Renal cortex interstitium (tissue), 15 donors: ENCODE measurements at places on chromosomes 13 and 19. TPM values are rescaled to one million over a fixed set of nuclear protein-coding genes. Genes with fewer than 3 reads are reported as not detected.

The MAMSTR gene
- polyA plus RNA-seq, result 7.3 TPM

The SOX1 gene
- polyA plus RNA-seq, result not detected

The RFC3 gene
- 21.7 TPM for polyA plus RNA-seq

The PEX11G gene
- 6.0 TPM for polyA plus RNA-seq

The ZFP28 gene
- polyA plus RNA-seq, result 13.6 TPM

The LIN37 gene
- polyA plus RNA-seq, result 12.5 TPM

The EBI3 gene
- 0.54 TPM for polyA plus RNA-seq

GRCh38 chr13:112876305-112877000 lies 92.6 kb upstream of the MCF2L start:
- DNase-seq, result no peak

DNA sequence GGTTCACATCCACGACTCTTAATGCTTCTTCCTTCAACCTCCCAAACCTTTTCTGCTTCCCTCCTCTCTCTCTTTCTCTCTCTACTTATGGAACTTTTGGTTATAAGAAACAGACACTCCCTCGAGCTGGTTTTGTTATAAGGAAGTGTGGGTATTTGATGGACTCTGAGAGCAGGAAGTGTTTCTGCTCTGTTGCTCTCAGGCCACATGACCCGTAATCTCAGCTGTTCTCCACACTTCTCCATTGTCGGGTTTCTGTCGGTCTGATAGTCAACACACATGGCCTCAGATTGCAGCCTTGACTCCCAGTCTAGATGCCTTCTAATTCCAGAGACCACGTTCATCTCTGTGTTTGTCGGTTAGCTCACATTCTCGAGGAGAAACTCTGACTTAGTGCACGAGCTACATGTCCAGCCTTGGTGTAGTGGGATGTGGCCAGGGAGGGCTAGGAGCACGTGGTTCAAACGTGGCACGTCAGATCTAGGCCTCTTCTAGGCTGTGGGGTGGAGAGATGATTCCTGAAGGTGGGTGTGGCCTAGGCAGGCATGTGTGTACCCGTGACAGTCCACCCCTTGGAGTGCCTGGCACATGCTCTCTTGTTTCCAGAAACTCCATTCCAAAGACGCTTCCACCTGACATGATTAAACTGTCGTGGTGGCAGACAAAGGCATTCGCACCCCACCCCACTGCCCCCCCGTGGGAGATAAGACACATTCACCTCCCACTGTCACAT lies 26.3 kb downstream of the CNFN start:
- DNase-seq, result no peak

GRCh38 chr19:47625650-47626049 lies 16.7 kb downstream of the BICRA start:
- no peak for DNase-seq

- no peak for DNase-seq
These were observed 11.0 kb upstream of the ZNF492 start for GRCh38 chr19:22622901-22623840.

DNA sequence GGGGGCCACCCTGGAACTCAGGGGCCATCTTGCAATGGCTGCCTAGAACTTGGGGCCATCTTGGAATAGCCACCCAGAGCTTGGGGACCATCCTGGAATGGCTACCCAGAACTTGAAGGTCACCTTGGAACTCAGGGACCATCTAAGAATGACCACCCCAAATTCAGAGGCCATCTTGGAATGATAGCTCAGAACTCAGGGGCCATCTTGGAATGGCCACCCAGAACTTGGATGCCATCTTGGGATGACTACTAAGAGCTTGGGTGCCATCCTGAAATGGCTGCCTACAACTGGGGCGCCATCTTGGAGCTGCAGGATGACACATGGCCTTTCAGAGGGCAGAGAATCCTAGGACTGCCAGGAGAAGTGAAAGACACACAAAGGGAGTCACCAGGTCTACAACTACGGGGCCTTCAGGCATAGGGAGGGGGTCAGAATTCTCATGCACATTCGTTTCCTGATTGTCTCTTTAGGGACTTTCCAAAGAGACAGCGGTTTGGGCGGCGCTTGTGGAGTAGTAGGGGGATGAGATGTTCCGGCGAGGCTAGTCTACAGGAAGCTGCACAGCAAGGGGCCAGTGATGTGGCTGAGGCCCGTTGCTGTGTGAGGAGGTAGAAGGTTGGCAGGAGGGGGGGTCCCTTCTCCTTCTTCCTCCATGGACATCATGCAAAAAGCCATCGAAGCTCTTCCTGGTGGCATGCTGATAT lies 125.0 kb downstream of the IER2 start:
- no peak for DNase-seq

DNA sequence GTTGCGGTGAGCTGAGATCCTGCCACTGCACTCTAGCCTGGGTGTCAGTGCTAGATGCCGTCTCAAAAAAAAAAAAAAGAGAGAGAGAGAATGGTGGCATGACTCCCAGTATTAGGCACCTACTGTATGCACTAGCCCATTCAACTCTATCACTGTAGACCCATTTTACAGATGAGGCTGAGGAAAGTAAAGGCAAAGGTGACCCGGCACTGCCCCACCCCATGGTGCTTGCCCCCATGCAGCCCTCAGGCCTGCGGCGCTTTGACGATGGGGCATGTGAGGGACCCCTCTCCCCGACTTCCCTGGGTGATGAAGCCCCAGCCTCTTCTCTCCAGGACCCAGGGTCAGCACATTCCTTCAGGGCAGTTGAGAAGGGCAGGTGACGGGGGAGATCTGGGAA lies 7.3 kb downstream of the NPAS1 start:
- no peak for DNase-seq

- peak; percentile 55 for DNase-seq
These were observed 61.1 kb downstream of the ZNF431 start for GRCh38 chr19:21202865-21203494.

DNA sequence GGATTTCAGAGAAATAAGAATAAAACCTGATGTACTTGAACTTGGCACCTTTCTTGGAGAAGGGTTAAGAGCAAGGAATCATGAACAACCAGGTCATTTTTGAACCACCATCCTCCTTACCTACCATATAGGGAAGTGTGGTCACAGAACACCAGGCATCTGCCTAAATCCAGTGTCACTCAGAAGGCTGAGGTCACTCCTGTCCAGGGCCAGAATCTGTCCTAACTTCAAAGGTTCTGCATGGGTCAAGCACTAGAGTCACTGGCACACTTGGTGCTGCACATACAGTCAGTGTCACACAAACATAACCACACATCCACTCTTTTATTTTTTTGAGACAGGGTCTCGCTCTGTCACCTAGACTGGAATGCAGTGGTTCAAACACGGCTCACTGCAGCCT lies 1.6 kb downstream of the ZNF565 start:
- no peak for DNase-seq

DNA sequence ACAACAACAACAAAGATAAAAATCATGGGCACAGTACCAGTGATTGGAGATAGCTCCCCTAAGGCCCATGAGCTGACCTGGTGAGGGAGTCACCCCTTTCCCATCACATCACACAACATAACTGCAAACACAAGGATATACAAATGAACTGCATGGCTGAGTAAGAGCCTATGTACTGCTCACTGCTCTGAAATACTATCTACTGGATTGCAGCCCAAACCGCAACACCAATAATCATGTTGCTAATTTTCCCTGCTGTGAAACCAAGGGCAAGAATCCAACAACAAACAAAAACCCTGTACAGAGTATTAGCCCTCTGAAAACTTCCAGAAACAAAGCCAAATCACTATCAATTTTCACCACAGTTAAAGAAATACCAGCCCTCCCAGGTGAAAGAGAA lies 1893.2 kb downstream of the PCDH9 start:
- DNase-seq, result no peak

DNA sequence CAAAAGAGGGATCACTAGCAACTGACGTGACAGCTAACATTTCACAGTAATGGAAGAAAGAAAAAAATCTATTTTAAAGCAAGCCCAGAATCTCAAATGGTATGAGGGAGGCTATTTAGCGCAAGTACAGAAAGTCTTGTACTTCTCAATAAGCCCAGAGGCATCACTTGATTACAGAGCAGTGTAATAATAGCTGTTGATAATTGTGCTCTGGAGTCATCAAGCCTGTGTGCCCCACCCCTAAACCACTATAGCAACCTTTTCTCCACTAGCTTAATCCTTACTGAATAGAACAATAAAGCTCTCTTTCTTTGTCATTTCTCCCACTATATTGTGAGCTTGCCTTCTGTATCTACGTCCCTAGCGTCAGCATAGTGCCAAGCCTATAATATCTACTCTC lies 56.6 kb downstream of the FREM2 start:
- no peak for DNase-seq

DNA sequence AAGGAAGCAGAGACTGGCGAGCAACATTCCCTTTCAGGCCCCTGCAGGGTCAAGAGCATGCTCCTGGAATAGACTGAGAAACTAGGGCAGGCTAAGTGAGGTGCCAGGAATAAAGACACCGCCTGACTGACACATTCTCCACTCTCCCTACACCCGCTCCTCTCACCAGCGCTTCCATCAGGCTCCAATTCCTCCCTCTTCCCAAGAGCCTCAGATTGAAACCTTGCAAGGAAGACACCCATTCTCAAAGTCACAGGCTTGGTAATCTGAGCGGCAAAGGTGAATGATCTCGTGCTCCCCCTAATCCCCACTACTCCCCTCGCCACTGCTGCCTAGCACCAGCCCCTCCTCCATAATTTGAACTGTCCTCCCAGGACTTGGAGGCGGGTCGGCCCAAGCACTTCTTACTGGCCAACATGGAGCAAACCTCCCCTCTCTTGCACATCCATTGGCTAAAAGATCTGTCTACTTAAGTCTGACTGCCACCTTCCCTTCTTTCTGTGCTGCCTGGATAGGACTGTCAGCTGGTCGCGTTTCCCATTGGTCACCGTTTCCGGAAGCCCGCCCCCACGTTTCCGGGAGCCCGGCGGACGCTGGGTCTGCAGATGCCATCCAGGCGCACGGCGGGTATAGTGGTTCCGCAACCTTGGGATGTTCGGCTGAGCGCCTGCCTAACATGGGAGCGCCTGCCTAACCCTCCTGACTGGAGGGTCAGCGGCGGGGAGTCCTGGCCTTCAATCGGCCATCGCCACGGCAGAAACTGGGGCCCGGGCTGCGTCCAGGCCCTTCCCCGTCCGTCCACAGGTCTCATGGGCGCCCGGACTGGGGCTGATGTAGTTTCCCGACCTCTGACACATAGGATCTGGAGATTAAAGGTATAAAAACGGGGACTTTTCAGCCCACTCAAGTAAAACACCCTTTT lies 33.6 kb downstream of the ZNF383 start:
- peak; percentile 98 for DNase-seq

- DNase-seq, result no peak
These were observed 4.2 kb downstream of the NRTN start for GRCh38 chr19:5809053-5809452.

- no peak for DNase-seq
These were observed 521 bp upstream of the SHISA2 start for GRCh38 chr13:26052337-26052736.

GRCh38 chr19:35671818-35672217 lies 5.5 kb downstream of the UPK1A start:
- DNase-seq, result no peak

GRCh38 chr13:47249266-47249665 lies 352.4 kb upstream of the HTR2A start:
- DNase-seq, result no peak
